Stimulated activated CD4-positive, alpha-beta T cell treated with anti-CD3 and anti-CD28 coated beads, TNF-alpha, amount 100 ng/mL, for 24 hours (primary cell): ENCODE measurements at places on chromosomes 5 and 9.

- DNase-seq = no peak
These were observed 229.1 kb downstream of the PJA2 start for GRCh38 chr5:109180668-109181067.

DNA sequence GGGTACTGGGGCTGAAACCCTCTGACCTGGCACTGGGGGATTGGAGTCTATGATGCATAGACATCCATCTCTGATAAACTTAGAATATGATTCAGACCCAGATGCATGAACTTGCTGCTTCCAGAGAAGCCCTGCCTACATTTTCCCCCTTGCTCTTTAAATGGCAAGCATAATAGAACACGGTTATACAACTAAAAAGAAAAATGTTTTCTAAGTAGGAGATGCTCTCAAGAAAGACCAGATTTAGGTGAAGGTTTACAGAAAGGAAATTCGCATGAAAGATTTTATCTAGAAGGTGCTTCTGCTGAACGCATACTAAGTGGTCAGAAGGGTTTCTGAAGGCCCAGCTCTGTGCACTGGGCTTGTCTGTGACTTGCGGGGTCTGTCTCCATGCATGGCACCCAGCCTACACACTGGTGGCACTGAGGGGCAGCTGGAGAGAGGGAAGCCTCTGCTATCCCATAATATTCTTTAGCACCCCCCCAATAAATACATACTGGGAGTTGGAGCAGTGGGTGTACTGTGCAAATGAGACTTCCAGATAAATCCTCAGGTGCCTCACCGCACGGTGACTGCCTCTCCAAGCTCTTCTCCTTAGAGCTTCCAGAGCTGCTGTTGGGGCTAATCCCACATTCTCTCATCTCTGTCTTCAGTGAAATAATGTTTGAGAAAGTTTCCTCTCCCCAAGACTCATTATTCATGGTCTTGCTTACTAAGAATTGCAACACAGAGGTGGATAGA is 114.6 kb downstream of the FSTL4 start:
- DNase-seq = no peak

DNA sequence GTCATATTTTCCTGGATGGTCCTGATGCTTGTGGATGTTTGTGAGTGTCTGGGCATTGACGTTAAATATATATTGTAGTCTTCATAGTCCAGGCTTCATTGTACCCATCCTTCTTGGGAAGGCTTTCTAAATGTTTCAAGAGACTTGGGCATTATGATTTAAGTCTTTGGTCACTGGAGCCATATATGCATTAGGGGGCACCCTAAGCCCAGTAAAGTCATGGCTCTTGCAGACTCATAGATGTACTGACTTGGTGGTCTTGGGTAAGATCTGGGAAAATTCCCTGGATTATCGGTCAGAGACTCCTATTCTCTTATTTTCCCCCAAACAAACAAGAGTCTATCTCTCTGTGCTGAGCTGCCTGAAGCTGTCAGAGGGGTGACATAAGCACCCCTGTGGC is 271.1 kb downstream of the TRIM36 start:
- DNase-seq = no peak

DNA sequence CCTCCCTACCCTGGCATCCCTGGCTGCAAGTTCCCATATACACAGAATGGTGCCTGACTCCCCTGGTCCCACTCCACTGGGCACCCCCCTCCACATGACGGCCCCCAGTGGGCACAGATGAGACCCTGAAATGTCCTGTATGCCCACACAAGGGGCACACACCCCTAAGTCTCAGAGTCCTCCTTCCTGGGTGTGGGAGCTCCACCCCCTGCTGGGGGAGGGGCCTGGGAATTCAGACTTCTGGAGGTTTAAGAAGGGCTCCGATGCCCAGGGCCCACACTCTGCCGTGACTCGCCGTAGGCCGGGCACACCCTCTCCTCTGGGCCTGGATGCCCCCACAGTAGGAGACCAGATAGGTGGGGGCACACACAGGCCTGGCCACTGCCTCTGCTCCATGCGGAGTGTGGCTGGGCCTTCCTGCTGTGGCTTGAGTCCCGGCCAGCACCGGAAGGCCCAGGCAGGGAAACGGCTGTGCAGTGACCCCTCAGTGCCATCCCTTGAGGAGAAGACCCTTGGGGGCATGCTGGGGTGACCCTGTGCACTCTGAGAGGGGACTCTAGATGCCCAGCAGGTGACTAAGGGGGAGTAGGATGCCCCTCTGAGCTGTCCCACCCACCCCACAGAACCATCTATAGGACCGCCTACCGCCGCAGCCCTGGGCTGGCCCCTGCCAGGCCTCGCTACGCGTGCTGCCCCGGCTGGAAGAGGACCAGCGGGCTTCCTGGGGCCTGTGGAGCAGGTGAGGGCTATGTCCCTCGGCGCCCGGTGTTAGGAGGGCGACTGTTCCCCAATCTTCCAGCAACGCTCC is 6.5 kb downstream of the EGFL7 start:
- no peak for DNase-seq

DNA sequence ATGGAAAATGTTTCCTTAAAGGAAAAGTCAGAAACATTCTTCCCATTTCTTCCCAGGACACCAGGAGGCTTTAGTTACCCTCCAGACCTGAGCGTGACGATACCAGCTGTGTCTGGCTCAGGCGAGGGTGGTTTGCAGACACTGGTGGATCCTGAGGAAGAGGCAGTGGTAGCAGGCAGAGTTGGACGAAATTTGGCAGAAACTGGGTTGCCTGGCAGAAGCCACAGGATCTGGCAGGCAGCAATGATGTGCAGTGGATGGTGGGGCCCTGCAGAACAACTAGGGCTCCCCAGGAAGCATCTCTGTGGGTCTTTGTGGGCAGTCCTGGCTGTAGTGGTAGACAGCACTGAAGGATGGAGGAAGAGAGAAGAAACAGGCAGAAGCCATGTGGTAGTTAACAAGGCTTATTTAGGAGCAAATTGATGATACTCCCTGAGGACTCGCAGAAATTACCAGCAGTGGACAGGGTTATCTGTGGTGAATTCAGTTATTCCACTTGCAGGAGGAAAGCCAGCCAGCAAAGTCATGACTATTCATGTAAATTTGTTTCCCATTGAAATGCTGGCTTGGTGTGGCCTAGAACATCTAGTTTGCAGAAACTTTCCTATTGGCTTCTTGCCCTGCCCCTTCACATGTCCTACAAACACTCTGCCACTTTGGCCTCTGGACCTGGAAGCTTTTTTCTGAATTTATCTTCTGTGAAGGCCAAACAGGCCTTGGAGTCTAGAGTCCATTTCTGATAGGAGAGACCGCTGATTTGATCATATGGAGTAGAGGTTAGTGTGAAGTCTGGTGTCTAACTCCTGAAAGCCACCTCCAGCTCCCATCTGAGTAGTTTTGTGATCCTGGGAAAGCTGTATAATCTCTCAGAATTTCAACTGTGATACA is 212.0 kb downstream of the DMRT2 start:
- no peak for DNase-seq

DNA sequence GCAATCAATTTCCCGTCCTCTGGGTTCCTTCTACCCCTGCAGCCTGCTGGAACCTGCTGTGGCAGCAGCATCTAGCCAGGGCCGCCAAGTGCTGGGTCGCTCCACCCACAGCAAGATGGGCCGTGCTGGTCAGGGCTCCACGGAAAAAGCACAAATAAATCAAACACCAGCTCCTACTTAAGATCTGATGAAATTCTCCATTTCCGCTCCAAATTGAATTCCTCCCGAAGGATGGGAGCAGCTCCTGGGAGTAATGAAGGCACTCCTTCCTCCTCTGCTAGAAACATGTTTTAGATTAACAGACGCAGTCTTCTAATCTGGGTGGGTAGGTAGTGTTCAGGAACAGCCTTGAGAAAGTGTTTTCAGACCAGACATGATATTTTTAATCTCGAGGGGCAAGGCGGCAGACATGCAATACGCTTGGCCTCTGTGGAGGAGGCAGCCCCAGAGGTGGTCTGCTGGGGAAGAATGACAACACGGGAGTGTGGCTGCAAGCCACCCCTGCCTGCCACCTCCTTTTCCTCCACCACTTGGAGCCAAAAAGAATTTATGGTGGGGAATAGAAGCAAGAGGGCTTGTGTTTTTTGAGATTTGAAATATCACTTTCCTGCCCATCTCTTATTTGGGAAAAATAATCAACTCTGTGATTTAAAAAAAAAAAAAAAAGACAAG is 194.1 kb downstream of the AOPEP start:
- no peak for DNase-seq

DNA sequence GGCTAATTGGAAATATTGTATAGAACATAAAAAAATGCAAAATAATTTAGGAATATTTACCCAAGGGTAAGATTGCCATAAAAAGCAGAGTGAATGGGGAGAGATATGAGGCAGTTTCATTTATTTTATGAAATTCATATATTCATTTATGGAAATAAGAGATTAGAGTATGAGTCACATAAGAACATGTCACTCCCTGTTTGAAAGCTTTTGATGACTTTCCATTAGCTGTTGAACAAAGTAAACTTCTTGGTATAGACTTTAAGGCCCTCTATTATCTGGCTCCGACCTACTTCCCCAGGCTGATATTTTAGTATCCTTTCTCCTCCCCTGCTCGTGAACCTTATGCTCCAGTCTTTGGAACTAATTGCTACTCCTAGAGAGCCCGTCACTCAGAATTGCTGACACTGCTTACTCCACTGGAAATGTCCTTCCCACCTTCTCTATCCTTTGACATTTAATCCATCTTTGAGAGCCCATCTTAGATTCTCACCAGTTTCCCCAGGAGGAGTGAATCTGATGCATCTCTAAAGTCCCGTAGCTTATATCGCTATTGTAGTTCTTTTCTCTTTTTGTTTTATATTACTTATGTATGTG is 8.9 kb upstream of the ACTBL2 start:
- DNase-seq = no peak

GRCh38 chr9:130970052-130970451 is 31.0 kb upstream of the FIBCD1 start:
- no peak for DNase-seq

DNA sequence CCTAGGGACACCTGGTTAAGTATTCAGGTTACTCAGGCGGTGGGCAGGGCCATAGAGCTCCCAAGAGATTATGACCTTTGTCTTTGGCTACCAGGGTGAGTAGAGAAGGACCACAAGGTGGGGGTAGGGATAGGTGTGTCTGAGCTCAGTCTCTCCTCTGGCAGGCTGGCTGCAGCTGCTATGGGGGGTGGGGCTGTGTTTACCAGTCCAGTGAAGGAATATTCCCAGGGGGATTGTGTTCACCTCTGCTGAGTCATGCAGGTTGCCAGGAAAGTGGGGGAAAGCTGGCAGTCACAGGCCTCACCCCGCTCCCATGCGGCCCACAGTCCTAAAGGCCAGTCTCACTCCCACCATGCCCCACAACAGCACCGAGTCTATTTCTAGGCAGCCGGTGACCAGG is 53.6 kb upstream of the POU5F2 start:
- no peak for DNase-seq
